ENCODE measurements at places on chromosomes 1 and 21.

- no peak for DNase-seq
These were observed 543 bp downstream of the TMEM9 start for GRCh38 chr1:201153474-201154388.

DNA sequence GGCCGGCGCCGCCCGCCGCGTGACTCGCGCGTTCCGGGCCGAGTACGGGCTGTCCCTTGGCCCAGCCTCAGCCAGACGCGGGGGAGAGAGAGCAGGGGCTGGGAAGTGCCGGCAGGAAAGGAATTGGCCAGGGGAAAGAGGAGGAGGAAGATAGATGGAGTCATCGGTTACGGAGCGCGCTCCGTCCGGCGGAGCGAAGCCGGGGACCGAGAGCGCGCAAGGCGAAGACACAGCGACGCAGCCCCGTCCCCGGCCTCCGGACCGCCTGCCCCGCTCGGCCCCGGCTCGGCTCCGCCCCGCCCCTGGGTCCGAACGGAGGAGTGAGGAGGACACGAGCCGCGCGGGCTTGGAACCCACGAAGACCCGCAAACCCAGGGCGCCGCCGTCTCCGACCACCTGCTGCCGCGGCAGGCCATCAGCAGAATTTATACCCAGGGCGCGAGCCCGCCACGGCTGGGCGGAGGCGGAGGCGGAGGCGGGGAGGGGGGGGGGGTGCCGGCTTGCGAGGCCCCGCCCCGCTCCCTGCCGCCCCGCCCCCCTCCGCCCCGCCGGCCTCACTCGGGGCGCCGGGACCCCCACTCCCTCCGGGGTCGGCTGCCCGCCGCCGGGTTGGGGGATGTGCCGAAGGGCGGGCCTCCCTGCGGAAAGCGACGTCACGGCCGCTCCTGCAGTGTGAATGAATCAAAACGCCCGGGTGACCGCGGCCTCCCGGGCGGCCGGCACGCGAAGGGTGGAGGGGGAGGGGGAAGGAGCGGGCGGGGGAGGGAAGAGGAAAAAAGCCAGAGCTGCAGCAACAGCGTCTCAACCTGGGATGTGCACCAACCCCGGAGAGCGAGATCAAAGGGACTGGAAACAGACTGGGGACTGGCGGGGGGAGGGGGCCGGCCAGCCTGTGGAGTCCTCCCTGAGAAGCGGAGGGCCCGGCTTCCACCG lies at the start of gene LHX4:
TSS of gene LHX4 (plus strand) at position 782 of the 933 bp plus-strand sequence. CDS start 266 bp downstream, outside the sequence.
- DNase-seq: peak; percentile 71

GRCh38 chr1:91510754-91511153 lies 10.1 kb downstream of the CDC7 start:
- no peak for DNase-seq

DNA sequence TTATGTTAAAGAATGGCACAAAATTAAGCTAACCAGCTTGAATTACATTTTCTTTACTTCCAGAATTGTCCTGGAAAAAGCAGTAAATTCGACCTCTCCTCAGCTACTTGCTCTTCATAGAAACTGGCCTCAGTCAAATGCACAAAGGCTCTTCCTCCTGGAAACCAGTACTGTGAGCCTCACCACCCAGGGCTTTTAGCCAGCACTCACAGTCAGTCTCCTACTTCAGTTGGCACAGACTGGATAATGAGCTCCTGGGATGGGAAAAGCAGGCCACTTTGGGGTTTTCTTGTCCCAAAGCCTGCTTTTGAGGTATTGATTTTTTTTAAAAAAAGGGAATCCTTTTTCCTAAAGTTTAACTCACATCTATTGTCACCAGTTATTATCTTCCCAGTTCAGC lies 40.4 kb downstream of the SCYL3 start:
- DNase-seq: no peak

DNA sequence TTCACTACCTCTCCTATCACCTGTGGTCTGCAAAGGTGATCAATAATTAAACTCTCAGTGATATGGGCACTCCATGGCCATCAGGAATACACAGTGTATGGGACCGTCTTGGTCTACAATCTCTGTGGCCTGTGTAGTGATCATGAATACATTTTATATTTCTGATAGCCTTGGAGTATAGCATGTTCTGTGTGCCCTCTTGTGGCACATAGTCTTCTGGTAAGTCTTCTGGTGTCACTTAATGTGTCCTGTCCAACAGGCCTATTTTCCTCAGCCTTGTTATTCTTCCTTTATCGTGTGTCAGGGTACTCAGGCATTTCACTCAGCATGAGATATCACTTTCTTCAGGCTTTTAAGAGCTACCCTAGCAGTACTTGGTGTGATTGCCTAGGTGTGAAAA lies 393.6 kb downstream of the AGBL4 start:
- DNase-seq: no peak

Measured in bone marrow (tissue), 2 donors.